ENCODE measurements at places on chromosomes 1 and 21.

GRCh38 chr1:50262436-50262835, 153.7 kb downstream of the ELAVL4 start:
- DNase-seq: no peak

- no peak for DNase-seq
Observed at GRCh38 chr1:4027008-4027407, 126.9 kb upstream of the C1orf174 start.

DNA sequence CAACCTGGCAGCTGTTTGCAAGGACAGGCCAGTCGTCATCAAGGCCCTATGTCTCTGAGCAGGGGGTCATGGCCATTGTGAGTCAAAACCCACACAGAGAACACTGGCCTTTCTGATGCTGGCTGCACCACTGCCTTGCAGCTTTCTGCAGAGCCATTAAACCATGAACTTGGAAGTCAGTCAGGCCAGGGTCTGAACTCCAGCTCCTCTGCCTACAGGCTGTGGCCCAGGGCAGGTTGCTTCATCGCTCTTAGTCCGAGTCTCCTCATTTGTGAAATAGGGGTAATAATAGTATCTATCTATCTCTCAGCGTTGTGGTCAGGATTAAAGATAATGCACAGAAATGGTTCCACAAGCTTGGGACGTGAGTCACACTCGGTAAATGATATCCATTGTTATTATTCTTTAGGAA, 35.8 kb upstream of the HIVEP3 start:
- DNase-seq: no peak

GRCh38 chr1:206503591-206504362, 3.6 kb upstream of the RASSF5 start:
- no peak for DNase-seq

GRCh38 chr1:85407746-85408377, 57.1 kb downstream of the DDAH1 start:
- no peak for DNase-seq

- peak; percentile 83 for DNase-seq
Observed at GRCh38 chr21:30986965-30987364, 51.3 kb downstream of the KRTAP19-8 start.

Data from NCI-H2029 (cell line).